ENCODE measurements at places on chromosomes 5 and 9.

- DNase-seq: peak; percentile 68
Observed at GRCh38 chr9:83649080-83649479, 26.1 kb downstream of the IDNK start.

GRCh38 chr9:134531220-134531970 is 110.2 kb upstream of the COL5A1 start:
- no peak for DNase-seq

DNA sequence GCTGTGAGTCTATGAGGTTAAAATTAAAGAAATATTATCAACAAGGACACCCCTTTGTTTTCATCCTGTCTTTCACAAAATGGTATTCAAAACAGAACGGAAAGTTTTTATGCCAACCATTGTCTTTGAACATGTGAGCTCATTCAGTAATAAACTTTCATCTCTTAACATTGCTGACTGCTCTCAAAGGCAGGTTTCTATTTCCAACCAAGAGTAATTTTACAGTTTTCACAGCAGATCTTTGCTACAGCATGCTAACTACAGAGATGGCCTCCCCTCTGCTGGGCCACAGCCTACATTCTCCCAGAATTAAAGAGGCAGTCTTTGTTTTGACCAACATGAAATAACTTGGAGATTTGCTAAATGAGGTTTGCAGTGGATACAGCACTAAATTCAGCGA is 101.5 kb downstream of the DMRT2 start:
- no peak for DNase-seq

DNA sequence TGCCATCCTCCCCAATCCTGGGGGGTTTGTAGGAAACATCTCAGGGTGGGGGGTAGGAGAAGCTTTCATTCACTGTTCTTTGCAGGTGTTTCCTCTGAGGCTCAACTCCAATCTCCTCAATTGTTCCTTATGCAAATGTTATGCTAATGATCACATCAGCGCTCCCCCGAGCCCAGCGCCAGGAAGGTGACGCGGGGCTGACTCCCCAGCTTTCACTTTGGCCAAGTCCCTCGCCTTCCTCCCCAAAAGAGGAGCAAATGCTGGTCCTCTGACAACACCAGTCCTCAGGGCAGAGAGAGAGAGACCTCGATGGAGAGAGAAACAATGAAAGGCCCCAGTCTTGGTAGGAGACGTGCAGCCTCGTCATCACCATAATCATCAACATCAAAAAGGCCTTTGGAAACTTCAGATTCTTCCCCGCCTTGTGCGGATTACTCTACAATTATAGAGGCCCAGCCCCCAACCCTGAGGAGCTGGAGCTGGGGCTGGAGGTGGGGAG is 39.1 kb downstream of the PCDH1 start:
- no peak for DNase-seq

DNA sequence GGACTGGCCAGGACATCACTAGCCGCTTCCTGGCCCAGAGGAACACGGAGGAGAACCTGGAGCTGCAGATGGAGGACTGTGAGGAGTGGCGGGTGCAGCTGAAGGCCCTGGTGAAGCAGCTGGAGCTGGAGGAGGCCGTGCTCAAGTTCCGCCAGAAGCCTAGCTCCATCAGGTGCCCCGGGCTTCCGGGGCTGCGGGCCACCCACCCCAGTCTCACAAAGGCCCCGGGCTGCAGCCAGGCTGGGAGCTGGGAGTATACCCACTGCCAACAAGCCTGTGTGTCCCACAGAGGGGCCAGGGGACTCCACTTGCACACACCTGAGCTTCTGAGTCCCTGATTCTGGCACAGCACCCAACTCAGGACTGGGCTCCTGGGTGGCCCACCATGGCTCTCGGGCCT is 1.7 kb upstream of the RABL6 start:
- DNase-seq: no peak

DNA sequence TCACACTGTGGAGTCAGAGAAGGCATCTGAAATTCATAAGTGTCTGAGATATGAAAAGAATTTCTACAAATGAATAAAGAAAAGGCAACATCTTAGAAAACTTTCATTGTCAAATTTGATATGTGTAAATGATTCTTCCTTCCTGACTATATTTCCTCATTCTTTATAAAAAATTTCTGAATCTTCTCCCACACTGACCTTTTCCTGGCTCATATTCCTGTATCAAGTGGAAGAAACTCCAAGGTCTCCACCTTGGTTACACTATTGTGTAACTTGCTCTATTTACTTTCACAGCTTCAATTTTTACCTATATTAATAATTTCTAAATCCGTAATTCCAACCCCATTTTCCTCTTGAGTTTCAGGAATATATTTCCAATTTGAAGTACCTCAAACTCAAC is 93.5 kb upstream of the FBXL7 start:
- no peak for DNase-seq

GRCh38 chr9:75001719-75002421 is 26.2 kb downstream of the CARNMT1 start:
- peak; percentile 37 for DNase-seq

- no peak for DNase-seq
Observed at GRCh38 chr5:77844623-77845323, 68.6 kb upstream of the TBCA start.

DNA sequence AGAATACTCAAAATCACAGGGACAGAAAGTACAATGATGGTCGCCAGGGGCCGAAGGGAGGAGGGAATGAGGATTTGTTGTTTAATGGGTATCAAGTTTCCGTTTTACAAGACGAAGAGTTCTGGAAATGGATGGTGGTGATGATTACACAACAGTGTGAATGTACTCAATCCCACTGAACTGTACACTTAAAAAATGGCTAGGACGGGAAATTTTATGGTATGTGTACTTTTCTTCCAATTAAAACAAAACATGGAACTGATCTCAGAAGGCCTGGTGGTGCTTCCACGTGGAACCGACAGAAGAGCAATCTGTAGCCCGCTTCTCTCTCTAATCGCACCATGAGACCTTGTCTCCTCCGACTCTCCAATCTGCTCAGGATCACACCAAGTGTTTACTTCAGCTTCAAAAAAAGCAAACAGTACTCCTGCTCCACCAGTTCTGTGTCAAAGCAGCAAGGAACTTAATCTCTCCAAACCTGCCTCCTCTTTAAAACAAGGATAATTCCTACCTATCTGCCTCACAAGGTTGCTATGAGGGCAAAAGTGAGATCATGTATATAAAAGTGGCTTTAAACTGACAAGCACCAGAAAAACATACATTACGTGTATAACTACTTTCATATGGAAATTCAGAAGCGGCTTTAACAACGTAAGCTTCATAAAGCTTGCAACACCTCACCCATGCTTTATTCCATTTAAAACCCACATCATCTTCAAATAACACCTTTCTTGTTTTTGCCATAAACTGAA is 2.1 kb downstream of the ECPAS start:
- no peak for DNase-seq

DNA sequence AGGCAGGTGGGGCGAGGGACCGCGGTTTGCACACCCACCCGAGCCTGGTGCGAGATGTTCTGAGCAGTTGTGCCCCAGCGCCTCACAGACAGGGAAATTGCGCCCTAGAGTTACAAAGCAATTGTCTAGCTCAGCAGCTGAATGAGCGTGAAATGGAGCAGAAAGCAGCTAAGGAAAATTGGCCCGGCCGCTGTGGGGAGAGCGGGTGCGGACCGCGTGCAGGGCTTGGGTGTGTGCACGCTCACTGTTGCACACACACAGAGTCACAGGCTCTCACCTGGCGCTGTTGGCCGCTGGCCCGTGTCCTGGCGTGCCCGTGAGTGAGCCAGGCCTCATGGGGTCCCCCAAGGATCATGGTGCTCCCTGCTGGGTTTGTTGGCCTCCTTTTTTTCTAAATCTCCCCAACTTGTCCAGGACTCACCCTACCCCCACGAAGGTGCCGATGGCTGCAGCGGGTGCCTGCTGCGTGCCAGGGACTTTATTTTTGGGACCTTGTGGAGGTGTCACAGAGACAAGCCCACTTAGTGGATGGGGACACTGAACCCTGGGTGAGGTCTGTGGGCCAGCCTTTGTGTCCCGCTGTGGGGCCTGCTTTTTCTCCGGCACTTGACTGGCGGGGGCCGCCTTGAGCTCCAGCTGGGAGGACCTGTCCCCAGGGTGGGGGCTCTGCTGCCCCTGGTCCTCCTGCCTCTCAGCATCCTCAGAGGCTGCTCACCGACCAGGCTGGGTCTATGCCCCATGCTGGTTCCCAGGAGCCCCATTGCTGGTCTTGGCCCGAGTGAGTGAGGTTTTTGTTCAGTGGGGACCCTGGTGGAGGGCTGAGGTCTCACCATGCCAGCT is 5.2 kb downstream of the RXRA start:
- DNase-seq: no peak

DNA sequence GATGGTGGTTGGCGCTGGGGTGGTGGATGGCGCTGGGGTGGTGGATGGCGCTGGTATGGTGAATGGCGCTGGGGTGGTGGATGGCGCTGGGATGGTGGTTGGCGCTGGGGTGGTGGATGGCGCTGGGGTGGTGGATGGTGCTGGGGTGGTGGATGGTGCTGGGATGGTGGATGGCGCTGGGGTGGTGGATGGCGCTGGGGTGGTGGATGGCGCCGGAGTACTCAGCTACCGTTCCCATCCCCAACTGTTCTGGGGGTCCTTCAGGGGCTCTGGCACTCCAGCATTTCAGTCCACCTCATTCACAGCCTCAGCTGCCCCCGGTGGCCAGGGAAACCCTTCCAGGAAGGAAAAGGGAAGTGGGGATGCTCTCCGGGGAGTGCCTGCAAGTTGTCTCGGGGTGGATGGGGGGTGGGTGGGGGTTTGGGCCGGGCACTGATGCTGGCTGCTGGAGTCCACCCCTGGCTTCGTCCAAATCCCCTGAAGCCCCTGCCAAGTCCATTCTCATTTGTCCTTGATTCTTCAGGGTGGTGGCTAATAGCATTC is 147.3 kb upstream of the COL5A1 start:
- no peak for DNase-seq

DNA sequence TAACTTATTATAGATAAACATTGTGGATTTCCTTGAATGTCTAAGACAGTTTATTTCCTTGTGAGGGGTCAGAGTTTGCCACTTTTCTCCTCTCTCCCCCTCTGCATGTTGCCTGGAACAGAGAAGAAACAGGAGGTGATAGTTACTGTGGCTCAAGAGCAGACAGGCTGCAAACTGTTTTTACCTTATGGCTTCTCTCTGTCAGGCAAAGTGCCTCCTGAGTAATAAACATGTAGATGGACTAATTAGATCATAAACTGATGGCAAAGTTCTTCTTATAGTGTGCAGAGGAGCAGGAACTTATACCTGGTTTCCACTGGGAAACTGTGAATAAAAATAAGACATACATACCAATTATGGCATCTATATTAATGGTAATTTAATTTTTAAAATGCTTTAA is 133.1 kb upstream of the CDH12 start:
- no peak for DNase-seq

DNA sequence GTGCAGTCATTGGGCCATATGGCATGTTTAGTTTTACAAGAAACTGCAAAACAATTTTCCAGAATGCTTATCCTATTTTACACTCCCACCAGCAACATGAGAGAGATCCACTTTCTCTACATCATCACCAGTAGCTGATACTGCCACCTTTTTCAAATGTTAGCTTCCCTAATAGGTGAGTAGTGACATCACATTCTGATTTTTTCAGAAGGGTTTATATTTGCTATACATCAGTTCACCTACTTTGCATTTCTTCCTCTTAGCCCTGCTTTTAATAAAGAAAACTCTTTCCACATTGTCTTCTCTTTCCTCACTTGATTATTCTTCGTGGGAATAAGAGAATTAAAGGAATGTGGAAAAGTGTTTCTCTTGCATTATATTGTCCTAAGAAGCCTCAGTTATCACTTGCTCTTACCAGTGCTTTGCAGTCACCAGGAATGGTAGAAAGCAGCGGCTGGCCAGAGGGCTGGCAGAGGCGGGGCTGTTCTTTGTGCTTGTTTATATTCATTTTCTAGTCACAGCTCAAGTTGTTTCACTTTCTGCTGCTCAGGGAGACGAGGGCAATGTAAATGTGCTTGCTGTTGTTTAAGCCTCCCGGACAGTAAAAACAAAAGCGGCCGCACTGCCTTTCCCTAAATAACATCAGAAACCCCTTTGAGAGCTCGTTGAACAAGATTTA is 164.8 kb downstream of the HSD17B3 start:
- no peak for DNase-seq

GRCh38 chr5:177084175-177084574 is 2.5 kb upstream of the FGFR4 start:
- DNase-seq: no peak

- DNase-seq: no peak
Observed at GRCh38 chr9:126391713-126392661, 65.4 kb downstream of the MVB12B start.

GRCh38 chr5:133354323-133355185 is 257.8 kb downstream of the FSTL4 start:
- no peak for DNase-seq

- DNase-seq: no peak
Observed at GRCh38 chr5:151675611-151676313, 11.0 kb downstream of the SPARC start.

DNA sequence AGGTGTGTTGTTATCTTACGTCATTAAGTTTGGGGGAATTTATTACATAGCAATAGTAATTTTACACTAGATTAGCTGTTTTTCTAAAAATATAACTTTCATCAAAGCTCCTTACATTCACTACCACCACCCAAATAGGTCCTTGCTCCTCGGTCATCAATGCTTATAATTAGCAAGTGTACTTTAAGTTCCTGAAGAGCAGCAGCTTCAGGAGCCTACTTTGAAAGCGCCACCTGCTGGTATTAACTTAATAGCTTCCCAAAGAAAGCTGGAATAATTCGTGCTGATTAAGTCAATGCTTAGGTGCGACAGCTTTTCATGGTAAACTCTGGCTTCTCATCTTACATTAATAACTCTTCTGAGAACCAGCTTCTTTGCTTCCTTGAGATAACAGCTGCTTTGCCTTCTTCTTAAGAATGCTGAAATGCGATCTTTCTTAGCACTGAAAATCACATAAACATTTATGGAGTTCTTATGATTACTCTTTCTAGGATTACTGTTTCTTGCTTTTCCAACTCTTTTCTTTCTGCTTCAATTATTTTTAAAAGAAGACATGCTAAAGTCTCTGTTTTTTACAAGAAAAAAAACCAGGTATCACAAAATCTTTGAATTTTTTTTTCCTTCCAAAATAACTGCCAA is 10.0 kb upstream of the C5 start:
- DNase-seq: no peak

- DNase-seq: no peak
Observed at GRCh38 chr9:126001581-126002225, 254.5 kb downstream of the PBX3 start.

- DNase-seq: no peak
Observed at GRCh38 chr5:39542511-39543285, 117.9 kb upstream of the DAB2 start.

DNA sequence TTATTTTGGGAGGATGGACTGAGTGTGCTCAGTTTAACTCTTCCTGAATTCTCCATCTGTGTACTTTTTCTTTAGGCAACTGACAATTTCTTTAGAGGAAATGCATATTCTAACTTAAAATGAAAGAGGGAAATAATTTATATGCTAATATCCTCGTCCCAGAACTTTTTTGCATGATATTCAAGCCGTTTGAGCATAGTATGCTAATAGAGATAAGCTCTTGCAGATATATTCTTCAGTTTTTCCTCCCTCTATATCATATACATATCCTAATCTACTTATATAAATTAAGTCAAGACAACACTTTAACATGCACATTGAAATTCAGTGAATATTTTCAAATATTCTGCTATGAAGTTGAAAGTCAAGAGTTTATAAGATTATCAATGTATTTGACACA is 84.7 kb downstream of the YTHDC2 start:
- DNase-seq: no peak

Data from iPS DF 6.9 (cell line).